ENCODE measurements at places on chromosomes 7 and 10.

- no peak for DNase-seq
Observed at GRCh38 chr10:70267161-70267933, 16.5 kb downstream of the NPFFR1 start.

GRCh38 chr10:42428534-42428933, 209.8 kb downstream of the ZNF33B start:
- no peak for DNase-seq

- no peak for DNase-seq
Observed at GRCh38 chr7:32094516-32094915, 24.3 kb upstream of the PDE1C start.

DNA sequence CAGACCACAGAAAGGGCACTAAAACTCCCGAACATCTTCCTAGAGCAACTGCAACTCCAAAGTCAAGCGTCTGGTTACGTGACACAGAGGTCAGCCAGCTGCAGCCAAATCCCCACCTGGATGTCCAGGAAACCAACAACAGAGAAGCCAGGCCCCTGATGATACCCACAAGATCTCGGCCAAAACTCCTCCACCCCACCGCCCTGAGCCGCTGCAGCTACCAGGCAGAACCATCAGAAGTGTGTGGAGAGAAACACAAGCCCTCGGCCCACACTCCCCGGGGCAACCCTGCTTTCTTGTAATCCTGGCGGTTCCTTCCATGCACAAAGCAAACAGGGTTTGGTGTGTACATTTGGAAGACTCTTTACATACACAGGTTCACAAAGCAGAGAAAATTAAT, 8.7 kb downstream of the CHST15 start:
- no peak for DNase-seq

DNA sequence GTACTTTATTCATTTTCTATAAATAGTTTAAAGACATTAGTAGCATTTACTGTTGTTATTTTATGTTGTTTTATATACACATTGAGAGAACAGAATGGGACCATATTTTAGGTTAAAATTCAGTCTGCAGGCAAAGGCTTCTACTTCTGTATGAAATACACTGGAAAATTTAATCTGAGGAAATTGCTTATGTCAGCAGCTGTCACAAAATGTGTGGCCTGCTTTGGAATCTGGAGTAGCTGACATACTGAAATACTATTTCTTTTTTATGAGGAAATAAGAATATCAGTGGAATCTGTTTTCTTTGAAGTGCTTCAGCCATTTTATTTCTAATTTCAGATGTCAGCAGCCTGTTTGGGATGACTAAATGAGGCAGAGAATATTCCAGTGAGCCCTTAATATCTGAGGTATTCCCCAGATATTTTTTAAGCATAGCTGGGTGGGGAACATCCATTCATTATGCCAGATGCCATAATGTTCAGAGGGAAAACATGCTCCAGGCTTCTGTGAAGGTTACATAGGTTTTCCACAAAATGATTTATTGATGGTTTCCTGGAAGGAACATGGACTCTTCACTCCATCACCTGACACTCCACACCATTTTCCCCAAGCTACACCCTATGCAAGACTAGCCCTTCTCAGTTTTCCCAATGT, 267.1 kb downstream of the ARL4A start:
- DNase-seq = no peak

DNA sequence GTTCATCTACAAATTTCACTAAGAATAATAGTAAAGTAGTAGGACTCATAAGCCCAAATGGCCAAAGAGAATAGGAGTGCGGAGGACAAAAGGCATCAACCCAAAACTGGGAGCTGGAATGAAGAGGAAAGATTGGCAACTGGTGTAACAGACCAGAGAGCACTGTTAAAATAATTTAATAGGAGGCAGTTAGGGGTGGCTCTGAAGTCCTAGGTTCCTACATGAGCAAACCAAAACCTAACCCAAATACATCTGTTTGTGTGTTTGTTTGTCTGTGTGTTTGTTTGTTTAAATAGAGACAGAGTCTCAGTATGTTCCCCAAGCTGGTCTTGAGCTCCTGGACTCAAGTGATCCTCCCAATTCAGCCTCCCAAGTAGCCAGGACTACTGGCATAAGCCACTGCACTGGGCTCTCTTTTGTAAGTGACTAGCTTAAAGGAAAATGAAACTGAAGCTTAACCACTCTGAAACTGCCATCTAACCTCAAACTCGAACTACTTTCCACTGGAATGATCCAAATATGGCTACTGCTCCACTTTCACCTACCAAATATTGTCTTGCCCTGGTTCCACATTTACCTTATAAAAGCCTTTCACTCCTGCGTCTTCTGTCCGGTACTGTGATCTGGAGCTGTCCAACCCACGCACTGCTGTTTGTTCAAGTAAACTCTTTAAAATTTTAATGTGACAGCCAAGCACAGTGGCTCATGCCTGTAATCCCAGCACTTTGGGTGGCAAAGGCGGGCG, 94.9 kb downstream of the AKR1D1 start:
- no peak for DNase-seq

DNA sequence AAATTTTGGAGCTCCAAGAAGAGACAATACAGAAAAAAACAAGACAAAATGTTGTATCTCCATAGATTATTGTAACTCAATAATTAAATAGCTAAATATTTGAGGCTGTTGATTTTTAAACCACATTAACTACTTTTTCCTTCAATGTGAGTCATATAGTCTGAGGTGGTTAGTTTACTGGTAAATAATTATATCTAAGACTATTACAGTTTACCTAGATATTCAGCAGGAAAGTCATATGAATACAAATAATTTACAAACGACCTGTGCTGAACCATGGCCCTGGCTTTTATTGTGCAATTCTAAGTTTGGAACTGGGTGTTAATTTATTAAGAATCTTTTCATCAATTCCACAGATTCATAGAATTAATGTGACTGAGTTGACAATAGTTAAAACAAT, 22.2 kb downstream of the CREB5 start:
- DNase-seq = no peak

DNA sequence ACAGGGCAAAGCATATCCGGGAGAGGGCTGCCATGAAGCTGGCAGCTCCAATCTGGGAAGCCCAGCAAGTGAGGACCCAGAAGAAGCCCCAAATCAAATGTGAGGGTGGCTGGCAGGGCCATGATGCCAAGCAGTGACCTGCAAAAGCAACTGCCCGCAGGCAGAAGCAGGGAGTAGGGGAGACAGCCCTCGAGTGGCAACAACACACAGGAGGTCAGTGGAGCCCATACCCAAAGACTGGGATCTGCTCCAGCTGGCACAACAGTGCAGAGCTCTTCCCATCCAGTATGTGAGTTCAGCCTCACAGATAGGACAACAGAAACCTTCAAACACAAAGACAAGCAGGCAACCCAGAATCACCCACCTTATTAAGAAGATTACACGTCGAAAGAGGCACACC, 45.0 kb downstream of the GRID1 start:
- no peak for DNase-seq

DNA sequence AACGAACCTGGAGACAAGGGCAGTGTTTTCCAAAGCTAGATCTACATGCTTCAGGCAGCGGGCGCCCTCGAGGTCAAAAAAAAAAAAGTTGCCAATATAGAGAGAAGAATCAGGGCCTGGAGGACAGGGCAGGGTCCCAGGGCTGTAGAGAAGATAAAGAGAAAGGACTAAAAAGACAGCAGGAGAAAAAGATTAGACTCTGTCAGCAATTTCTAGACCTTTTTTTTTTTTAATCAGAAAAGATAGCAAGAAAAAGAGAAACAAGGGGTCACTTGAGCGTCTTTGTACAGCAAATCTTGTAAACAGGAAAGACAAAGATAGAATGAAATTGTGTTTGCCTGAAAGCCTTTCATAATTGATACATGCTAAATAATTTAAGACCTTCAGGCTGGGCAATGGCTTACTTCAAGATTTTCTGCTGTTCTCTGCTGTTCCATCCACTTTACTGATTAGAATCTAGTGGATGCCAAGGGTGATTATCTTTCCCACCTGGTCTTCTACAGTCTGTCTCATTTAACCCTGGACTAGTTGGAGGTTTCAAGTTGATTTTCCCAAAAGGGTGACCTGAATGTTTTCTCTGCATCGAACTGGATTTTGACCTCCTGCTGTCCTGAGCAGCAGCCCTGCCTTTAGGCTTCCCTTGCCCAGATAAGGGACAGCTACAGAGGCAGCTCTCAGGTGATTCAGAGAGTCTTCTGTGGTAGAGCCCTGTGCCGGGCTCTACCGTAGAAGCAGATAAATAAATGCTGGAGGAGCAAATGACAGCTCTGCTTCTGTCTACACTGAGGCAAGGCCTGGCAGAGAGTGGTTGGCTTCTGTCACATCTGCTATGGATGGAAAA, 5.1 kb downstream of the LMOD2 start:
- DNase-seq = no peak

DNA sequence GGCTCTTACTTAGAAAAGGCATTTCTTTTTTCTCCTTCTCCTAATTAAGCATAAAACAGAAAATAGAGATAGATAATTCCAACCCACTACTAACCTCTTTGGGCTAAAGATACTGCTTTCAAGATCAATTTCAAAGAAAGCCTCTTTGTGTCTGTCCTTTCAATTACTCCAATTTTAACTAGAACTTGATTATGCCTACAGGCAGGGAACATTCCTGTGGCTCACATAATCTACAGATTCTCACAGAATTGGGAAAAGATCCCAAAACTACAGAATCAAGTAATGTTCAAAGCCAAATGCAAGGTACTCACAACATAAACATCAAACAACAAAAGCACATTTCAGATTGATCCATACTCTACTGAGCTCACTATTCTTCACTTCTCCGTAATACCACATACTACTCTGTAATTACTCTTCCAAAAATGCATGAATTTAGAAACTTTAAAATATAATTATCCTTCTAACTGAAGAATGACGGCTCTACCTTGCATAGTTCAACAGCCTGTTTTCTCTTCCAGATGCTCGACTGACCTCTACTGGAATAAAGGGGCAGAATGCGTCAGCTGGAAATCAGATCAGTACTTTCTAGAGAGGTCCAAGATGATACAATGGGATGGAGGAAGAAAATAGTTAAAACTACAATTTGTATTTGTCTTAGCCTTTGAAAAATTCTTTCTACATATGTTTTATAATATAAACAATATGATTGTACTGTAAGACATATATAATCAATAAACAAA, 3.9 kb downstream of the MTERF1 start:
- DNase-seq = no peak
